Stimulated activated CD8-positive, alpha-beta memory T cell treated with anti-CD3 and anti-CD28 coated beads, Interleukin-12 subunit alpha, Interleukin-12 subunit beta, amount 100 ng/mL, for 4 hours (primary cell): ENCODE measurements at places on chromosomes 1 and 21.

DNA sequence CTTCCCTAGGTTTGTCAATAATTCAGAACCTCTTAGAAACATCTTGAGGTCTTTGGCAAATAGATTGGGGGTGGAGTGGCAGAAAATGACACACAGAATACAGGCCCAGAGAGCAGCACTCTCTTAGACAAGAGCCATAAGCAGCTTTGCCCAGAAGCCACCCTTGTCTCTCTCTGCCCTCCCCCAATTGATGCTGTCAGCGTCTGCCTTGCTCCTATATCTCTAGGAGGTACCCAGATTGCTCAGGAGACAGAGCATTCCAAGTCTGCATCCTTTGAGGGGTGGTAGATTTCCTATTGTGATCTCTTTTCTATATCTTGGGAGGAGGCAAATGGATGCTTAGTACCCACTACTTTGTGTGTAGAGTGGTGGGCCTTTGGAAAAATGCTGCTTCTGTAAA is 1.8 kb downstream of the RGL1 start:
- no peak for DNase-seq

- DNase-seq: no peak
Observed at GRCh38 chr1:16918371-16918770, 3.4 kb upstream of the CROCC start.

- DNase-seq: no peak
Observed at GRCh38 chr1:232553809-232554208, 76.1 kb downstream of the SIPA1L2 start.

DNA sequence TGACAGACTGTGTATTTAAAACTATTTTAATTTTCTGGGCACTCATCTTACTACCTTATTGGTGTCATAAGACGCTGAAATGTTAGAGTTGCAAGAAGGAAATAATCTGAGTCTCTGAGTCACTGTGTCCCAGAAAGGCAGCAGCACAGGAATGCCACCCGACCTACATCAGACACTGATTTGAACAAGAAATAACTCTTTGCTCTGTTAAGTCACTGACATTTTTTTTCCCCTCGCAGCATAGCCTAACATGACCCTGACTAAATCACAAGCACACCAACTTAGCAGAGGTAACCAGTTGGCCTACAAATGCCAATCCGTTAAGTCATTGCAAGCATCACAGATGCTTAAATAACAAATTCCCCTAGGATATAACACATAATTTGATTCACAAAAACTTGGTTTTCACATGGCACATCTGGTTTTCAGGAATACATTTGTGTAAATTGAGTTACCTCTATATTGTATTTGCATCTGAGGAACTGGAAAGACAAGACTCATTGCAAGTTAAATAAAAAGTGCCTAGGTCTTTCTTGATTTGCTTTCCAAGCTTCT is 349.1 kb downstream of the SEC16B start:
- DNase-seq: no peak

- DNase-seq: no peak
Observed at GRCh38 chr1:184859381-184860105, 104.9 kb upstream of the EDEM3 start.

DNA sequence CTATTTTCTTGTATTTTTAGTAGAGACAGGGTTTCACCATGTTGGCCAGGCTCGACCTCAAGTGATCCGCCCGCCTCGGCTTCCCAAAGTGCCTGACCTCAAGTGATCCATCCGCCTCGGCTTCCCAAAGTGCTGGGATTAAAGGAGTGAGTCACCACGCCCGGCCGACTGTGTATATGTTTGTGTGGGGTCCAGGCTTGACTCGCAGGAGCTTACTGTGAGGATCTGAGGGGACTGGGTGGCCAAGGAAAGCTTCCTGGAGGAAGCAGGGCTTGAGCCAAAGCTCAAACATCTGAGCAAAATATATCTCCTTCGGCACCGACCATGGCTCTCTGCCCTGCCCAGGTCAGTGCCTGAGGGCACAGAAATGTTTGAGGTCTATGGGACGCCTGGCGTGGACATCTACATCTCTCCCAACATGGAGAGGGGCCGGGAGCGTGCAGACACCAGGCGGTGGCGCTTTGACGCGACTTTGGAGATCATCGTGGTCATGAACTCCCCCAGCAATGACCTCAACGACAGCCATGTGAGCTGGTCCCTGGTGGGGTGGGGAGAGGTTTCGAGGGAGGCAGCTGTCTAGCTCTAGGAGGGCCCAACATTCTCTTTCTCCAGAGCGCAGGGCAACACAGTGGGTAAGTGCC is 10.5 kb downstream of the PADI3 start:
- DNase-seq: no peak

- DNase-seq: no peak
Observed at GRCh38 chr1:185249563-185249962, 67.5 kb downstream of the IVNS1ABP start.

- DNase-seq: no peak
Observed at GRCh38 chr1:1088029-1088800, 14.1 kb upstream of the RNF223 start.

- DNase-seq: no peak
Observed at GRCh38 chr1:67336157-67336556, 28.5 kb downstream of the IL12RB2 start.

GRCh38 chr1:228465141-228465540 is 22.0 kb upstream of the RNF187 start:
- DNase-seq: no peak

GRCh38 chr21:35256468-35256988 is 207.4 kb upstream of the RUNX1 start:
- DNase-seq: no peak

DNA sequence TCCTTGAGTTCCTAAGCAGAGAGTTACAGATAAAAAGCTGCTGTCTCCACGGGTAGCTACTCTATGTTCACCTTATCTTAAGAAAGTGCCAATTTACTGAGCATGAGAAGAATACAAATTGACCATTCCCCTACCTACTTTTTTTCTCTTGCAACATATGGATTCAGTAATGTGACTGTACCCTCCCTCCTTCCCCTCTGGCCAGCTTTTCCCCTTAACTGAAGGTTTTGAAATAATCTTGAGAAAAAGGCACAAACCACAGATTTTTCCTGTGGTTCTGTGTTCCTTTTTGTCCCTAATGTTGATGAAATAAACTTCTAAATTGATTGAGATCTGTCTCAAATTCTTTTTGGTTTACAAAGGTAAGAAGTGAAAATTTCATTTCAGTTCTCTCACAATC is 2.6 kb upstream of the CD2 start:
- DNase-seq: no peak

- DNase-seq: no peak
Observed at GRCh38 chr21:36608041-36608896, 90.6 kb upstream of the SIM2 start.

GRCh38 chr1:169784102-169784501 is 10.6 kb downstream of the METTL18 start:
- no peak for DNase-seq

GRCh38 chr1:215631489-215631888 is 64.4 kb downstream of the KCTD3 start:
- DNase-seq: no peak

GRCh38 chr21:22438428-22439086 is 1440.3 kb downstream of the NCAM2 start:
- DNase-seq: no peak

- no peak for DNase-seq
Observed at GRCh38 chr1:41764656-41765055, 154.1 kb downstream of the HIVEP3 start.

- DNase-seq: no peak
Observed at GRCh38 chr1:6832531-6833188, 47.4 kb downstream of the CAMTA1 start.

DNA sequence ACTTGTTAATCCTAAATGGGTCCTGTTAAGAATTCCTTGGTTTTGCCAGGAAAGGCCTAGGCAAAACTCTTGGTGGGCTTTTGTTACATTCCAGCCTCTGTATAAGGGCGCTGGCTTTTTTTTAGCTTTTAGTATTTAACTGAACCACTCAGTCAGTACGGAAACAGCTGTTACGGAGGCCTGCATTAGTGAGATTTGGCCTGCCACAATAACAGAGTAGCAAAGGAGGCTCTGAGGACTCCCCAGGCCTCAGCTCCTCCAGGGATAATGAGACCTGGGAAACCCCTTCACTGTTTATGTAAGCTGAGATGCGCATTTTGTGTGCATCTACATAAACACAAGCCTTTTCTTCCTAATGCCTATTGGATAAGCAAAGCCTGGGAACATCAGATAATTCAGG is 210.2 kb downstream of the APP start:
- DNase-seq: no peak
